ENCODE measurements at places on chromosomes 1 and 21. TPM values are rescaled to one million over a fixed set of nuclear protein-coding genes. Genes with fewer than 3 reads are reported as not detected.

The COA6 gene
- 18.5 TPM for total RNA-seq

The SERTAD4 gene
- 1.9 TPM for total RNA-seq

The LCE1E gene
- total RNA-seq: not detected

The NFYC gene
- 21.5 TPM for total RNA-seq

Data from pericardium fibroblast (primary cell).